Stimulated activated CD4-positive, alpha-beta T cell treated with anti-CD3 and anti-CD28 coated beads, Interleukin-1b, Interleukin-23, amount 100 ng/mL, for 24 hours (primary cell): ENCODE measurements at places on chromosomes 1 and 21.

- DNase-seq = no peak
Measured at GRCh38 chr1:23483321-23484252, at the start of gene ASAP3. Gene ASAP3 (minus strand): TSS chr1:23484179. CDS start chr1:23484133, 46 bp downstream.

- DNase-seq = no peak
Measured at GRCh38 chr1:62218604-62219003, 24.0 kb downstream of the L1TD1 start.

- DNase-seq = no peak
Measured at GRCh38 chr1:169305356-169305755, 62.2 kb downstream of the NME7 start.

DNA sequence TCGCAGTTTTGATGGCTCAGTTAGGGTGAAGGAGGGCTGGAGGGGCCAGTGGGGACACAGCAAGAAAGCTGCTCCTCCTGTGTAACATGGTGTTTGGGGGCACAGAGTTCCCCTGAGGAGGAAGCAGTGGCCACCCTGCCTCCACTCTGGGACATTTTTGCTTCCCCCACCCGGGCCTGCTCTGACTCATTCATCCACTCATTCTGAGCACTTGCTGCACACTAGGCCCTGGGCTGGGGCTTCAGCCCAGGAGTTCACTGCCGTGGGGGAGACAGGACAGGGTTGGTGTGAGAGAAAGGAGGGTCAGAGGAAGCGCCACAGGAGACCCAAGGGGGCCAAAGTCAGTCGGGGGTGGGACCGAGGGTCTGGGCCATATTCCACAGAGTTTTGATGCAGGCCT lies 41.4 kb upstream of the ACOT11 start:
- no peak for DNase-seq

- no peak for DNase-seq
Measured at GRCh38 chr1:44934791-44935190, 51.6 kb downstream of the EIF2B3 start.

GRCh38 chr1:45304311-45305081 lies 22.2 kb upstream of the HPDL start:
- DNase-seq = no peak

DNA sequence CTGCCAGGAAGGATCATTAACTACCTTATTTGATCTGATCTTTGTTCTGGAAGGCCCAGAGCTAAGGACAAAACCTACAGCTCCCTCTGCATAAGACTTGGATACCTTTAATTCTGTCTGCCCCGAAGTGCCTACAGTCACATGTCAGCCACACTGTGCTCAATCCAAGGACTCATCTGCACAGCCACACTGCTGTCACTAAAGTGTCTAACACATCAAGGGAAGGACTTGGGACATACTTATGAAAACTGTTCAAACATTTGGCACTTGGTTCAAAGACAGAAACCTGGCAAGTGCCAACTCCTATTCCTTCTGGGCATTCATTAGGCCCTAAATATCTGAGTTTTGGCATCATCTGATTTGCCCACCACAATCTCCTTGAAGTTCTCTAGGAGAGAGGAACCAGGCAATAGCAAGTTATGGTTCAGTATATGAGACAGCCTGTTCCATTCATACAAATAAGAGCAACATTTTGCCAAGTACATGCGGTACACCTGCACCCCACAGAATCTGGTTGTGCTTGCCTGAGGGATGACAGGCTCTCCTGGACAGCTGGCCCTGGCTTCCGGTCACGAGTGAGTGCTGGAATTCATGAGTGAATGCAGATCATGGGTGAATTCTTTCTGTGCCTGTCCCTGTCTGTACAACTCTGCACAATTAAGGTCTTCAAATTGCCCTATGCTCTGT lies 105.9 kb downstream of the KCNK1 start:
- no peak for DNase-seq

- DNase-seq = no peak
Measured at GRCh38 chr1:17539477-17540254, at the start of gene ARHGEF10L. Gene ARHGEF10L (plus strand): TSS chr1:17539698. CDS start chr1:17580596, 40,898 bp downstream.

DNA sequence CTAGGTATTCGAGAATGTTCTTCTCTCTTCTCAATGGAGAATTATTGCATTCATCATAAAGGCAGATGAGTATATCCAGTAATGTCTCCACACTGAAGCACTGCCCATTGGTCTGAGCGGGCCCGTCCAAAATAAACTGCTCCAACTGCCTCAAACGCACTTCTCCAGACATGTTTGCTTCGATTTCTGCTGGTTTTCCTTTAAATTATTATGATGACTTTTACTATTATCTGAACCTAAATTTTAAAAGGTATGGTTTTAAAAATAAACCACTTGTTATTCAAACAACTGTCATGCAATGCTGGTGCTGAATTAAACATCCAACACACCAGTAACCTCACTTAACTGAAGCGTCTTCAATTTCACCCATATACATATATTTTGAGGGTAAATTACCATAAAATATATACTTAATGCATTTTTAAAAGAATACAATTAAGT lies 1.3 kb downstream of the CDC42BPA start:
- no peak for DNase-seq

DNA sequence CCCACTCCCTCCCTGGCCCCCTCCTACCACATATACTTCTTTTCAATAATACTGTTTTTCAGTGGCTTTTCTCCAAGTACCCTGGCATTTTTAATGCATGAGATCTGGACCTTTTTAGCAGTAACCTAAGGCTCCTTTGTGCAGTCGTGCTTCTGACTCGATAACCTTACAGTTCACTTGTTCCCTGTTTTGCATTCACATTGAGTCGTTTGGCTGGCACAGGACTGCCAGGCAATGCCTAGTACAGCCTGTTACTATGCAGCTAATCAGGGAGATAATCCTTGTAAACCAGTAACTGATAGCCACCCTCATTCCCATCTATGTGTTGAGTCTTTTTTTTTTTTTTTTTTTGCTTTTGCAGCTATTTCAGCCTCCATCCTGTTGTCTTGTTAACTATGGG lies 3.7 kb downstream of the ATP1B1 start:
- DNase-seq = no peak

DNA sequence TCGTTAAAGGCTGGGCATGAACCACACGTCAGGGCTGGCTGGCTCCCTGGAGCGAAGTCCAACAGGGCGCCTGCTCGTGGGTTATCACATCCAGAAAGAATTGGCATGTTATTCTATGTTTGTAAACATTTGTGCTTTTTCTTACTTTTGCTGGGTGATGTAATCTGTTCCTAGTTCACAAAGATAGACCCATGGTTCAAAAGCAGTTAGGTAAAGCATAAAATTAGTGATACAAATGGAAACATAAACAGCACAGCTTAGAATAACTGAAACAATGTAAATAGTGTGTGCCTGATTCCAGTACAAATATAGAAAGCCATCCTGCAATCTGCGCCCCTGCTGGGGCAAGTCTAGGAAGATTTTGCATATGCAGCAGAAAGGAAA lies 184.0 kb upstream of the C1orf174 start:
- no peak for DNase-seq

DNA sequence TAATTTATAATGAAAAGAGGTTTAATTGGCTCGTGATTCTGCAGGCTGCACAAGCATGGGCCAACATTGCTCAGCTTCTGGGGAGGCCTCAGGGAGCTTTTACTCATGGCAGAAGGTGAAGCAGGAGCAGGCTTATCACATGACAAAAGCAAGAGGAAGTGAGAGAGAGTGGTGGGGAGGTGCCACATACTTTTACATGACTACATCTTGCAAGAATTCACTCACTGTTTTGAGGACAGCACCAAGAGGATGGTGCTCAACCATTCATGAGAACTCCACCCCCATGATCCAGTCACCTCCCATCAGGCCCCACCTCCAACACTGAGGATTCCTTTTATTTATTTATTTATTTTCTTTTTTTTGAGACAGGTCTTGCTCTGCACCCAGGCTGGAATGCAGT lies 5.5 kb upstream of the PLEKHM2 start:
- no peak for DNase-seq

DNA sequence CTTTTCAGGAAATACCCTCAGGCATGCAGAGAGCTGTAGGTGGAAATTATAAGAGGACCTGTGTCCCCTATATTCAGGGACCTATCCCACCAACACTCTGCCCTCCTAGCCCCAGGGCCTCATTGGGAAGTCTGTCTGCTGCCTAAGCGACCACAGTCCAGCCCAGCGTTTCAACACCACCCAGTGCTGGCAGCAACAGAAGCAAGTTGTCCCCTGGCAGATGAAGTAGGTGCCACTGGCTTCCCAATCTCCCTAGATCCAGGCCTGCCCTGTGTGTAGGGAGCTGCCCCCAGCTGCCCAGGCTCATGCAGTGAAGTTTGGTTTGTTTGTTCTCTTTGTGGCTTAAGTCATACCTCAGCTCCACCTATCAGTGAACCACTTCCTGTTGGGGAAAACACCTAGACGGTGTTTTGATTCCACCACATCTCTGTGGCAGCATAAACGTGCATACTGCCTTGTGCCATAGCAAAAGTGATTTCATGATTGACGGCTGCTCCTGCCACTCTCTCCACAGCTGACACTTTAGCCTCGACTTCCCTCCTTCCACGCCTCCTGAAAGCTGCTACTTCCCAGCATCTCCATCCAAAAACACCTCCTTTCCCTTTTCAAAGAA lies 8.1 kb upstream of the LEFTY1 start:
- DNase-seq = no peak

GRCh38 chr1:117267232-117267774 lies 56.6 kb upstream of the VTCN1 start:
- DNase-seq = no peak

- peak; percentile 17 for DNase-seq
Measured at GRCh38 chr1:151945725-151946722, 36.7 kb upstream of the THEM4 start.

- no peak for DNase-seq
Measured at GRCh38 chr1:29597861-29598260, 361.5 kb downstream of the PTPRU start.

- no peak for DNase-seq
Measured at GRCh38 chr1:51504806-51505525, 14.1 kb downstream of the EPS15 start.

DNA sequence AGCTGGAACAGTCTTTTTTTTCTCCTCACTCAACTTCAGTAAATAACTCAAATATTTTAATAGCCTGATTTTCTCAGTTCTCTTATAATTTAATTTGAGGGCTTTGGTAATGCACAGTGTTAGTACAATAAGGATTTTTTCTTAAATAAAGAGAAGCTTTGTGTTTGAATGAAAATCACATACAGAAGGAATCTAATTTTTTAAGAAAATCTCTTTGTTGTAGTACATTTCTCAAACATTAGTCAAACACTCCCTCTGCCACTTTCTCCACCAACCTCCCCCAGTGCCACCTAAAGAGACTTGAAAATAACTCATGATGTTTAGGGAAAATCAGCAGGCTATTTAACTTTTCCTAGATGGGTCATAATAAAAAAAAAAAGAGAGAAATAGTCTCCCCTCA lies 42.3 kb upstream of the ACP6 start:
- no peak for DNase-seq

DNA sequence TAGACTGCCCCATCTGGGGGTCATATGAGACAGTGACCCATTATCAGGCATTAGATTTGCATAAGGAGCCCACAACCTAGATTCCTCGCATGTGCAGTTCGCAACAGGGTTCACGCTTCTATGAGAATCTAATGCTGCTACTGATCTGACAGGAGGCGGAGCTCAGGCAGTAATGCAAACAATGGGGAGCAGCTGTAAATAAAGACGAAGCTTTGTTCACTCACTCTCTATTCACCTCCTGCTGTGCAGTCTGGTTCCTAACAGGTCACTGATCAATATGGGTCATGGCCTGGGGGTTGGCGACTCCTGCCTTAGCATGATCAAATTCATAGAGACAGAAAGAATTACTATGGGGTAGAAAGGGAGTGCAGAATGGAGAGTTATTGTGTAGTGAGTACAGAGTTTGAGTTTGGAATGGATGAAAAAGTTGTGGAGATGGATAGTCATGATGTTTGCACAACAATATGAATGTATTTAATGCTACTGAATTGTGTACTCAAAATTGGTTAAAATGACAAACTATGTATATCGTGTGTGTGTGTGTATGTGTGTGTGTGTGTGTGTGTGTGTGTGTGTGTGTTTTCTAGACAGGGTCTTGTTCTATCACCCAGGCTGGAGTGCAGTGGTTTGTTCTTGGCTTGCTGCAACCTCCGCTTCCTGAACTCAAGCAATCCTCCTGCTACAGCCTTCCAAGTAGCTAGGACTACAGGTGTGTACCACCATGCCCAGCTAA lies 42.2 kb downstream of the BTF3L4 start:
- DNase-seq = no peak

GRCh38 chr21:16187603-16188301 lies 458.0 kb downstream of the USP25 start:
- no peak for DNase-seq

DNA sequence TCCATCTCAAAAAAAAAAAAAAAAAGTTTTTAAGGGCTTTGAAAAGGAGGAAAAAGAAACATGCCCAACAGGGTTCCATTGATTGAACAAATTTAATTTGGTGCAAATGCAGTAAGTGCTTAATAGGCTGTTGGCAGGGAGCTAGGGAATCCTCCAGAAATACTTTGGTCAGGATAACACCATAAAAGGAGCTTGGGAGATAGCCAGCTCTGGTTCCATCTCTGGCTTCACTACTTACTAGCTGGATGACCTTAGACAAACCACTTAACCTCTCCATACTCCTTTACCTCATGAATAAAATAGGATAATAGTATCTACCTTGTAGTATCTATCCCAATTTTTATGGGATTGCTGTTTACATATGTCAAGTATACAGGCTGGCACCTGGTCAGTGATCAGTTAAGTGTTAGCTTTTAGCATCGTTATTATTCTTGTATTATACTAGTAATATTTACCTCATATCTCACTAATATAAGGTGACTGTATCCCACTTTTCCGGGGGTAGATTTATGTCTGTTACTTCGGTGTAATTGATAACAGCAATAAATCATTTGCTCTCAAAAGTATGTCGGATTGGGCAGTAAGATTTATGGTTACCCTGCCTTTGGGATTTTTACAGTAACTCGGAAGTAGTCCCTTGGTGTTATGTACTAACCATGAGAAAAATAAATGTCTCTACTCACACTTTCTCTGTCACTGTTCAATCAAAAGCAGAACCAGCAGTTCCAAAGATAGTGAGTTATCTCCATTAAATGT lies 36.4 kb downstream of the BTG3 start:
- no peak for DNase-seq

GRCh38 chr1:1176931-1177330 lies 3.3 kb downstream of the TTLL10 start:
- no peak for DNase-seq

DNA sequence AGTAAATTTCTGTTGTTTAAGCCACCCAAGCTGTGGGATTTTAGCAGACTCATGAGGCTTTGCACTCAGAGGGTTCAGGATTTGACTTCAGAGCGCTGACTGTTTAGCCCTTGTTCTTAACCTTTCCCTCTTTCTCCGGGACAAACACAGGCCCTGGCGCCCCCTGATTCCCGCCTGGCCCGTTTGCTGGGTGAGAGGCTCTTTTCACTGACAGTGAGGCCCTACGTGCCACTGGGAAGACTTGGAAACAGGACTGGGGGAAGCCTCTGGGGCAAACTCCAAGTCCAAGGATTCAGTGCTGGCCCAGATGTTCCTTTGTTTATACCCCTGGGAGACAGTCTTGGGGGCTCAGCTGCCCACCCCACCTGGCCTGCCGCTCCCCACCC lies 11.7 kb upstream of the TRIM63 start:
- DNase-seq = no peak

DNA sequence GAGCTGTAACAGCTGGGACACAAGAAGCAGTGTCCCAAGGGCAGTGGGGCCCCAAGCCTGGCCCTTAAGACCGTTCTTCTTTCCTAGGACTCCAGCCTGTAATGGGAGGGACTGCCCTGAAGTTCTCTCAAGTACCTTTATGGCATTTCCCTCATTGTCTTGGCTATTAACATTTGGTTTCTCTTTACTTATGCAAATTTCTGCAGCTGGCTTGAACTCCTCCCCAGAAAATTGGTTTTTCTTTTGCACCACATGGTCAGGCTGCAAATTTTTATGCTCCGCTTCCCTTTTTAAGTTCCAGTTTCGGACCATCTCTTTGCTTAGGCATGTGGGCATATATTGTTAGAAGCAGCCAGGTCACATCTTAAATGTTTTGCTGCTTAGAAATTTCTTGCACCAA lies 3.1 kb upstream of the MROH9 start:
- DNase-seq = no peak
